ENCODE measurements at places on chromosomes 1 and 21.

DNA sequence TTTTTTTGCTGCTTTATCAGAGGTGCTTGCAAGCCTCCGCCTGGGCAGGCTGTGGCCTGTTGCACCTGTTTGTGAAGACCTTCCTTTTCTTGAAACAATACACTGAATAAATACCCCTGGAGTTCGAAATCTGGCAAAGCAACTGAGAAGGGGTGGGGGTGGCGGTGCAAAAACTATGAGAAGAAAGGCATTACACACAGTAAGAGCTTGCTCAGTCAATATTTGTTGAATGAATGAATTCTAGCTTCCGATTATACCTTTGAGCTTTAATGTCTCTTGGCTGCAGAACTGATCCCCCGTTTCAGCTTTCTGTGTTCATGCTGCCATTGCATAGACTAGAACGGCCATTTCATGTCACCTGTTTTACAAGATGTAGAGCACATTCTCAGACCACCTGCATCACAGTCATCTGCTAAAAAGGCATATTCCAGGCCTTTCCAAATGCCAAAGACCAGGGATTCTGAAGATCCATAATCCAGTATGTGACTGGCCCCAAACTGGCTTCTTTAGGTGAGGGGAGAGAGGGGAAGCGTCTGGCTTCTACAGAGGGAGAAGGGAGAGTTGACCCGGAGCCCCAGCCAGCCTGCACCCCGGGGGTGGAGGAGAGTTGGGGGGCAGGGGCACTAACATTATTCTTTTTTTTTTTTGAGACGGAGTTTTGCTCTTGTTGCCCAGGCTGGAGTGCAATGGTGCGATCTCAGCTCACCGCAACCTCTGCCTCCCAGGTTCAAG is 111.5 kb downstream of the ETS2 start:
- no peak for DNase-seq

DNA sequence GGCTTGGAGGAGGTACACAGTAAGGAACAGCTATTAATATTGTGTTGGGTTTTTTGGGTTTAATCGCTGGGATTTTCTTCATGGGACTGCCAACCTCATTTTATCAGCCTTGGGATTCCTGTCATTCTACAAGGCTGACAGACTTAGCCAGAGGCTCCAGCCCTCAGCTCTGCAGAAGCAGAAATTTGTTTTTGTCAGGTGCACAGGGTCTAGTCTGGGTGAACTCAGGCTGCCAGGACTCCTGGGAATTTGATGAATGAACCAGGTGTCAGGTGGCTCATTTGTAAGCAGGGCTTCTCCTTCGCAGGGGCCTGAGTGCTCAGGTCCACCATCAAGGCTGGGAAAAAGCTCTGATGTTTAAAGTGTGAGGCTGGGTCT is 11.5 kb upstream of the ZNF362 start:
- DNase-seq = no peak

GRCh38 chr1:210920716-210921694 is 212.9 kb downstream of the KCNH1 start:
- no peak for DNase-seq

- DNase-seq = peak; percentile 86
Observed at GRCh38 chr1:224497714-224498573, 63.3 kb upstream of the WDR26 start.

GRCh38 chr1:98898940-98899339 is 105.7 kb downstream of the PLPPR5 start:
- no peak for DNase-seq

GRCh38 chr1:227893949-227894721 is 53.6 kb downstream of the WNT9A start:
- DNase-seq = no peak

DNA sequence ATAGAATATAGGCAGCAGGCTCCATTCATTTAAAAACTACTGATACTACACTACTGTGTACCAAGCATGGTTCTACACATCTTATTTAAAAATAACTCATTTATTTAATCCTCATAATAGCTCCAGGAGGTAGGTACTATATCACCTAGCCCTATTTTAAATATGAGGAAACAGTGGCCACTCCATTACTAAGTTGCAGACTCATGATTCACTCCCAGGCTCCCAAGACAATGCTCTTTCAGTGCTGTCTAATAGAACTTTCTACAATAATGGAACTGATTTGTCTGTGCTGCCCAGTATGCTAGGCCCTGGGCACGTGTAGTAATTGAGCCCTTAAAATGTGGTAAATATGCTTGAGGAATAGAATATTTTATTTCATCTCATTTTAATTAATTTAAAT is 357.1 kb downstream of the LTN1 start:
- DNase-seq = no peak

GRCh38 chr1:153697191-153698019 is 18.9 kb downstream of the NPR1 start:
- DNase-seq = no peak

- DNase-seq = no peak
Observed at GRCh38 chr1:179337288-179337687, 28.5 kb upstream of the AXDND1 start.

- DNase-seq = peak; percentile 69
Observed at GRCh38 chr1:180881806-180882509, 30.7 kb upstream of the KIAA1614 start.

DNA sequence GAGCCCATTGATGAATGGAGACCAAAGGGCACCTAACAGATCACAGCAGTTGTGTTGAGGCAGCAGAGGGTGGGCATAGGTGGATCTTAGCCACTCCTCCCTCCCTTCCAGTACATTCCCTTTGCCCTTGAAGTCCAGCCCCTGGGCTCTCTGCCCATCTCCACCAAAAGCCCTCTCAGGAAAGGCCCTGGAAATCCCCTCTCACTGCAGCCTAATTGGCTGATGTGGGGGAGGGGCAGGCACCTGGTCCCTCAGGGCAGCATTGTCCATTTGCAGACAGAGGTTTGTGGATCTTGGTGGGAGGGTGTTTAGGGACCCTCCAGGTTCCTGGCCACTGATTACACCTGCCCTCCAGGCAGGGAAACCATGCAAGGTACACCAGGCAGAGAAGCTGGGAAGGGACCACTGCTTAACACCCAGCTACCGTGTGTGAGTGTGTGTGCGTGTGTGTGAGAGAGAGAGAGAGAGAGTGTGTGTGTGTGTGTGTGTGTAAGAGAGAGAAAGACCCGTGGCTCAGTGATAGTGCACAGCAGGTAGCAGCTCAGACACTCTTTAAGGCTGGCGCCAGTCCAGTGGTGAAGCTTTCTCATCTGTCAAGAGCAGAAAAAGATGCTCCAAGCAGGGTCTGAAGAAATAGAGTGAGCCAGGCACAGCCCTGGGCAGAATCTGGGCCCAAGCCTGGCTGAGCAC is 71.1 kb downstream of the MATN1 start:
- DNase-seq = peak; percentile 33

DNA sequence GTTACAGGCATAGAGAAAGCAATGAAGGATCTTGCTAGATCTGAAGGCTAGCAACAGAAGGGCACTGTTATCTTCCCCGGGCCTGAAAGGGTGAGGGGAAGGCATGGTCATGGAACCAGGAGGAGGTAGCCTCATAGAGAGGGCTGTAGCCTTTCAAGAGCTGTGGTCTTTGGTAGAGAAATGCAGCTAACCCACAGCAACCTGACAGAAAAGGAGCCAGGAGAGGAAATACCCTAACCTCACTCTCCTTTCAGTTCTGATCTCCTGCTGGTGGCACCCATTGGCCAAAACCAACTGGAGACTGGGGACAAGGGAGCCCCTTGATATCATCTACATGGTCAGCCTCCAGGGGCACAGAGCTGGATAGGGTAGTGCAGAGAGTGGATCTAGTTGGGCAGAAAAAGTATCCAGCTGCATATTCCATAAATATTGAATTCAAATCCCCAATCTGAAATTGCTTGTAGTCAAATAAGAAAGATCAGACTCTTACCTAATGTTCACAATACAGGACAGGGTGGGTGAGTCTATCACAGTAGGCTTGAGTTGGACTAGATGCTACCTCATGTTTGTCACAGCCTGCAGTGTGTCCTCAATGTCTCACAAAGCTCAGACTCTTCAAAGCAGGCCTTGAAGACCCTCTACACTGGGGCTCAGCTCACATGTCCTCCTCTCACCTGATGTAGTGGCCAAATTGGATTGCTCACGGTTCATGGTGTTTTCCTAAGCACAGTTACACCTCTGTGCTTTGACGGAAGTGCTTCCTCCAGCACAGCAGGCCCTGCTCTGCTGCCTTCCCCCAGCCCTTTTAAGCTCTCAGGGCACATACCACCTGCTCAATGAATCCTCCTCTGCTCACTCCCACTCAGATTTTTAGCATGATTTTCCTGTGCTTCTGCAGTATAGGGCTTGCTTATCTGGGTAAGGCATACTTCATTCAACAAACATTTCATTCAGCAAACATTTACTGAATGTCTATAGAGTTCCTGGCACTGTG is 74.1 kb upstream of the JUN start:
- DNase-seq = peak; percentile 28
